ENCODE measurements at places on chromosomes 11 and 22. TPM values are rescaled to one million over a fixed set of nuclear protein-coding genes. Genes with fewer than 3 reads are reported as not detected.

The FOLR2 gene
- under 0.01 TPM for total RNA-seq

The CYP2D6 gene
- total RNA-seq, result 0.27 TPM

The SCGB2A2 gene
- not detected for total RNA-seq

The OR8D4 gene
- total RNA-seq, result not detected

The GLB1L2 gene
- 1.3 TPM for total RNA-seq

The CXCR5 gene
- 0.54 TPM for total RNA-seq

The OR6A2 gene
- total RNA-seq, result 2.4 TPM

The OR5B12 gene
- not detected for total RNA-seq

The FOXRED2 gene
- 13.2 TPM for total RNA-seq

The KCNK4 gene
- total RNA-seq, result under 0.01 TPM

The SPDYC gene
- total RNA-seq, result not detected

The NOX4 gene
- not detected for total RNA-seq

The PKNOX2 gene
- total RNA-seq, result not detected

The C22orf42 gene
- not detected for total RNA-seq

The SLC22A8 gene
- total RNA-seq, result not detected

The CABP4 gene
- 1.6 TPM for total RNA-seq

The CDC42BPG gene
- total RNA-seq, result 7.5 TPM

The CD81 gene
- 294 TPM for total RNA-seq

The KCNA4 gene
- under 0.01 TPM for total RNA-seq

The SMPD1 gene
- total RNA-seq, result 14.0 TPM

The CENPM gene
- 19.9 TPM for total RNA-seq

The MS4A2 gene
- 4.8 TPM for total RNA-seq

The OR10A6 gene
- under 0.01 TPM for total RNA-seq

The HPS5 gene
- 11.8 TPM for total RNA-seq

The TREH gene
- total RNA-seq, result not detected

The IRAG1 gene
- total RNA-seq, result 0.27 TPM

The FJX1 gene
- total RNA-seq, result 0.54 TPM

The AIFM3 gene
- 1.6 TPM for total RNA-seq

The CST6 gene
- not detected for total RNA-seq

The CCDC134 gene
- 15.9 TPM for total RNA-seq

The PANX2 gene
- total RNA-seq, result 6.5 TPM

The SCN4B gene
- not detected for total RNA-seq

The KRTAP5-11 gene
- not detected for total RNA-seq

The APBB1 gene
- 23.7 TPM for total RNA-seq

The GSC2 gene
- not detected for total RNA-seq

The CBL gene
- 7.8 TPM for total RNA-seq

The SMCO4 gene
- total RNA-seq, result 8.1 TPM

The ARHGAP8 gene
- total RNA-seq, result 0.54 TPM

The HEPHL1 gene
- under 0.01 TPM for total RNA-seq

The INS gene
- total RNA-seq, result not detected

The MMP7 gene
- total RNA-seq, result 1.3 TPM

The PYGM gene
- 4.6 TPM for total RNA-seq

The C22orf31 gene
- total RNA-seq, result not detected

The PGGHG gene
- total RNA-seq, result 35.3 TPM

The C11orf21 gene
- total RNA-seq, result 56.3 TPM

The TESMIN gene
- 19.1 TPM for total RNA-seq

The SPINDOC gene
- 21.3 TPM for total RNA-seq

The NEFH gene
- total RNA-seq, result 1.1 TPM

The BTG4 gene
- not detected for total RNA-seq

The SYT12 gene
- total RNA-seq, result under 0.01 TPM

The KCNJ1 gene
- under 0.01 TPM for total RNA-seq

The IGSF9B gene
- total RNA-seq, result 0.81 TPM

The DCHS1 gene
- 22.4 TPM for total RNA-seq

The CERK gene
- 56.0 TPM for total RNA-seq

The CRACR2B gene
- 3.8 TPM for total RNA-seq

Data from hematopoietic multipotent progenitor cell (in vitro differentiated cells).